ENCODE measurements at places on chromosomes 3 and 15.

DNA sequence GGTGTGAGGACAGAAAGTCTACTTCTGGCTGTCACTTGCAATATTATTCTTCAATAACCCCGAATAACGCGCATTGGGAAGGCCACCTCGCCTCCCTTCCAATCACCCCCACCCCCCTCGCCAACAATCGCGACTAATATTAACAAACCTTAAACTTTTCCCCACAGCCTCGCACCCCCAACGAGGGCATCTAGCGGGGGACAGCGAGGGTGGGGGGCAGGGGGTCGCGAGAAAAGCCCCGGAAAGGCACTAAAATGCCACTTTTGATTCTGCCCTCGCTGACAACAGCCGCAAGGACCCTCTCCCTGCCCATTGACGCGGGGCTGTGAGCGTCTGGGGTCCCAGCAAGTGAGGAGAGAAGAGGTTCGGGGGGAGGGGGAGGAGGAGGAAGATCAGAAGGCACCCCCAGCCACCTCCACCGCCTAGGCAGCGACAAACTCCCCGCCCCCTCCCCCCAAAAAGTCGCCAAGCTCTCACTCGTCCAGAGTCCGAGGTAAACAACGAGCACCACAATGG lies 868 bp downstream of the SATB1 start:
- no peak for DNase-seq

GRCh38 chr3:149395107-149396089 lies 17.9 kb upstream of the TM4SF1 start:
- no peak for DNase-seq

DNA sequence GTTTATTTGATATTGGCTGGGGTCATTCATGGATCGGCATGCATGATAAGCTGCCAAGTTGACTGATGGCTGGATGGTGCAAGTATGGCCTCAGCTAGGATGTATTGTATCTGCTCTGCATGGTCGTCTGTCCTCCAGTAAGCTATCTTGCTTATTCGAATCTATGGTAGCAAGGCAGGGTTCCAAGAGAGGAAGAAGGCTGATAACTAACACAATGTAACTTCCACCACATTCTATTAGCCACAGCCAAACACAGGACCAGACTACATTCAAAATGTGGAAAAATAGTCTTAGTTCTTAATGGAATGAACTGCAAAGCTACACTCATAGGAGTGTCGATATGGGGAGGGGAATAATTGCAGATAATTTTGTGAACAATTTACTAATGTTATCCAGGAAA lies 175.2 kb downstream of the ARPP21 start:
- DNase-seq, result no peak

DNA sequence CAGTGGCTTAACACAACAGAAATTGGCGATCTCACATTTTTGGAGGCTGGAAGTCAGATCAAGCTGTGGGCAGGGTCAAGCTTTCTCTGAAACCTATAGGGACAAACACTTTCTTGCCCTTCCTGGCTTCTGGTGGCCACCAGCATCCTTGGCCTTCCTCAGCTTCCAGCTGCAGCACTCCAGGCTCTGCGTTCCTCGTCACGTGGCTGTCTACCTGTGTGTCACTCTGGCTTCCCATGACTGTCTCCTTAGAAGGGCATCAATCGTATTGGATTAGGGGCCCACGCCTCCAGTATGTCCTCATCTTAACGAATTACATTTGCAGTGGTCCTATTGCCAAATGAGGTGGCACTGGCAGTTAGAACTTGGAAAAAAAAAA lies 25.8 kb downstream of the DNASE1L3 start:
- DNase-seq, result no peak

Measured in occipital lobe (tissue), 3 donors.